ENCODE measurements at places on chromosomes 16 and 17.

- DNase-seq, result no peak
Measured at GRCh38 chr17:10792151-10792550, 11.7 kb downstream of the TMEM238L start.

DNA sequence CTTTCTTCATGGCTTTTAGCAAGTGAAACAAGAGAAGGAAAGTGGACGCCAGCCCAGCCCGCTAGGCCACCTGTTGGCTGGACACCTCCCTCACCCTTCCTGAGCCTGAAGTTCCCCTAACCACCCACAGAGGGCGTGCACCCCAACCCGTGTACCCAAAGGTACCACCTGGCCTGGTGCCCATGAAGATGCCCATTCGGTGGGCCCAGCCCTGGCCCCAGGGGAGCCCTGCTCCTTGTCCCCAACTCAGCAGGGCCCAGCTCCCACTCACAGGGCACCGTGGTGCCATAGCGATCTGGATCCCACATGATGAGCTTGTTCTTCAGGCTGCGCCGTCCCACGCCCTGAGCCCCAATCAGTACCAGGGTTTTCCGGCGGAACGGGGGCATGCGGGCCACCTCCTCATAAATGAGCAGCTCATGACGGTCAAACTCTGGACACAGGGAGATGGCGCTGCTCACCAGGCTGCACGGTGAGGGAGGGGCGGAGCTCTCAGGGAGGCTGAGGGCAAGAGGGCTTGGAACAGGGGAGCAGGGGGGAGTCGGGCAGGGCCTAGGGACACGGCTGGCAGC is 26.8 kb downstream of the MPP2 start:
- DNase-seq, result no peak

DNA sequence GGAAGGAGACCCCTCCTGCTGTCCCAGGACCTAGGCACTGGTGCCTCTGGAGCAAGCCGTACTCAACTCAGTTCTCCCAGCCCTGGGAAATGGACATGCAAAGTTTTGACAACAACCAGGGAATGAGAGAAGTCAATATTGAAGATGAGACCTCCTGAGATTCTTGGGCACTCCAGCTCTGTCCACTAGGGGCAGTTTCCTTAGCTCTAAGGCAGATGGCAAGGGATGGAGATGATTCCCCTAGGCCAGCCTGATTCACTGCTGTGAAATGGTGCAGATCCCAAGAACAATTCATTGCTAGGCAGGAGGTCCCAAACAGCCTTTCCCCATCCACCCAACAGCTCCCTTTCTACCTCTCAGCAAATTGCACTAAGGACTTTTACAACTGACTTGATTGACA is 20.5 kb upstream of the SDR42E2 start:
- no peak for DNase-seq

DNA sequence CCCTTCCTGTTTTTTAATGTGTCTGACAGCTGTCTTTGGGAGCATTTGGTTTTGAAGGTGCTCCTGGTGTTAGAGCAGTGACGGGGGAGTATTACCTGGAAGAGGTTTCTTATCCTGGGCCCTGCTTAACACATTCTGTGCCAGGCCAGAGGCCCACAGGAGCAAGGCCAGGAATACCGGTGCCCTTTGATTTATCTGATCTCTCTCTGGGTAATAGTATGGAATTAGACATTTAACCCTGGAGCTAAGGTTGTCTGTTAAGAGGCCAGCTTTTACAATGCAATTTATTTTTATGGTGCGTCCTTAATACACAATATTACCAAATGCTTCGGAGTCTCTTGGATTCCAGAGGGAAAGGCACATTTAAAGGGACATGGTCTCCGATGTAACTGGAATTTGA is 37.2 kb upstream of the GSE1 start:
- DNase-seq, result no peak

GRCh38 chr17:69268543-69269014 is 40.0 kb upstream of the ABCA10 start:
- no peak for DNase-seq

DNA sequence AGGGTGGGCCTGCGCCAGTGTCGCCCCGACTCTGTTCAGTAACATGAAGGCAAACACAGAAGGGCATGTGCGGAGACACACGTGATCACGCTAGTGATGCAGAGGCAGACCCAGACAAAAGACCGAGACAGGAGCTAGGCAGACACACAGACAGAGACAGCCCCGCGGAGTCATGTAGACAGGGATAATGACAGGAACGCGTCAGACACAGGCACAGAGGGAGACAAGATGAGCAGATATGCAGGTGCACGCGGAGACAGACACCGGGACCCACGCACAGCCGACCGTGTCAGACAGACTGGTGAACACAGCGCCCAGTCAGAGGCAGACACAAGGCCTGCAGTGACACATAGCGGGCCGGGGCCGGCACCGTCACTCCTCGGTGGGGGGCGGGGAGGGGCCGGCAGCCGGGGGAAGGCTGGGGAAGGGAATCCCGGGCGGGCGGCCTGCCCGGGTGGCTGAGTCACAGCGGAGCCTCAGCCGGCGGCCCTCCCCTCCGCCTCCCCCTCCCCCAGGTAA is 7.4 kb downstream of the KDM6B start:
- peak; percentile 90 for DNase-seq

- no peak for DNase-seq
Measured at GRCh38 chr16:53534206-53534605, 31.2 kb upstream of the AKTIP start.

GRCh38 chr17:71142333-71142732 is 973.0 kb downstream of the KCNJ2 start:
- DNase-seq, result no peak

DNA sequence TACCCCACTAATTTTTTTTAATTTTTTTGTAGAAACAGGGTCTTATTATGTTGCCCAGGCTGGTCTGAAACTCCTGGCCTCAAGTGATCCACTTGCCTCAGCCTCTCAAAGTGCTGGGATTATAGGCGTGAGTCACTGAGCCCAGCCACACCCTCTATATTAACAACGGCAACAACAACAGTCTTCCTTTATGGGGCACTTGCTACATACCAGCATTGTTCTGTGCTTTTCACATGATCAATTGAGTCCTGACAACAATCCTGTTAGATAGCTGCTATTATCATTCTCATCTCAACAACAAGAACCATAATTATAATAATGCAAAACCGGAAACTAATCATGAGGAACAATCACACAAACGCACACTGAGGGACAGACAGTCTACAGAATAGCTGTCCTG is 12.6 kb upstream of the ARL5C start:
- DNase-seq, result no peak

GRCh38 chr17:7317161-7317803 is 2.1 kb upstream of the GPS2 start:
- no peak for DNase-seq

- no peak for DNase-seq
Measured at GRCh38 chr16:58842746-58843145, 108.6 kb upstream of the GOT2 start.

- no peak for DNase-seq
Measured at GRCh38 chr16:88924834-88925539, 52.0 kb downstream of the CBFA2T3 start.

DNA sequence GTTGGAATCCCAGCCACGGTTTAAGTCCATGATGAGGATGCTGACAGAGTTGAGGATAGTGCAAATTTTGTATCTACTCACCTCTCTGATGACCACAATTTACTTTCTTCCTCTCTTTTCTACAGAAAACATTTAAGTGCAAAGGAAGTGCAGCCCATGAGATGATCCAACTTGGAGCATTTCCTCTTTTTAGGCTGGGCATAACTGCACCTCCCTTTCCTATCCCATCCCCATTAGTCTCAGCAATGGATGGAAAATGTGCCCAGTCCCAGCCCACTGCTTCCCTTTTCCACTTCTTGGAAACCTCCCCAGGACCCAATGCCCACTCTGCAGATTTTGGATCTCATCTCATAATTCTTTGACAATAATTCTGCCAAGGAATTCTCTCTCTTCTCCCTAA is 16.6 kb upstream of the CCL8 start:
- DNase-seq, result no peak

GRCh38 chr17:51869387-51869786 is 289.1 kb downstream of the CA10 start:
- DNase-seq, result no peak
